ENCODE measurements at places on chromosomes 5 and 9. TPM values are rescaled to one million over a fixed set of nuclear protein-coding genes. Genes with fewer than 3 reads are reported as not detected.

ASTN2 gene
- 4.2 TPM for polyA plus RNA-seq

CCDC152 gene
- 2.5 TPM for polyA plus RNA-seq

DMRT2 gene
- polyA plus RNA-seq, result 0.10 TPM

CLK4 gene
- 28.4 TPM for polyA plus RNA-seq

ENC1 gene
- polyA plus RNA-seq, result 40.4 TPM

RXFP3 gene
- not detected for polyA plus RNA-seq

TBC1D2 gene
- polyA plus RNA-seq, result 1.7 TPM

PLAC8L1 gene
- not detected for polyA plus RNA-seq

ECSCR gene
- 43.5 TPM for polyA plus RNA-seq

INSL4 gene
- polyA plus RNA-seq, result not detected

IL17B gene
- polyA plus RNA-seq, result 1.7 TPM

IL4 gene
- not detected for polyA plus RNA-seq

ACOT12 gene
- polyA plus RNA-seq, result not detected

EDIL3 gene
- polyA plus RNA-seq, result 8.9 TPM

SLC6A3 gene
- polyA plus RNA-seq, result 0.56 TPM

MOB3B gene
- polyA plus RNA-seq, result 16.3 TPM

SLIT3 gene
- 10.3 TPM for polyA plus RNA-seq

QRFP gene
- not detected for polyA plus RNA-seq

PCDHB4 gene
- 5.0 TPM for polyA plus RNA-seq

MAMDC2 gene
- 25.9 TPM for polyA plus RNA-seq

MAMDC4 gene
- polyA plus RNA-seq, result 0.15 TPM

TRIM14 gene
- 24.0 TPM for polyA plus RNA-seq

SMIM33 gene
- polyA plus RNA-seq, result not detected

C9orf152 gene
- polyA plus RNA-seq, result 0.07 TPM

NR2F1-AS1 gene
- polyA plus RNA-seq, result 20.7 TPM

RGS7BP gene
- polyA plus RNA-seq, result 1.9 TPM

PCDHB9 gene
- 3.3 TPM for polyA plus RNA-seq

GFI1B gene
- not detected for polyA plus RNA-seq

MARVELD2 gene
- 0.30 TPM for polyA plus RNA-seq

FNIP1 gene
- polyA plus RNA-seq, result 7.2 TPM

BNC2 gene
- 36.1 TPM for polyA plus RNA-seq

PCDHB16 gene
- polyA plus RNA-seq, result 4.2 TPM

EPB41L4B gene
- 14.0 TPM for polyA plus RNA-seq

NDUFS4 gene
- polyA plus RNA-seq, result 145 TPM

MACROH2A1 gene
- polyA plus RNA-seq, result 139 TPM

ARSI gene
- polyA plus RNA-seq, result 0.63 TPM

SLC1A3 gene
- polyA plus RNA-seq, result 36.7 TPM

CDX1 gene
- polyA plus RNA-seq, result 0.44 TPM

ANKRD20A1 gene
- 0.54 TPM for polyA plus RNA-seq

CDHR2 gene
- polyA plus RNA-seq, result not detected

PCDHGB4 gene
- 2.1 TPM for polyA plus RNA-seq

KIAA1191 gene
- polyA plus RNA-seq, result 87.5 TPM

PCDHA3 gene
- polyA plus RNA-seq, result 1.1 TPM

LECT2 gene
- not detected for polyA plus RNA-seq

SURF2 gene
- 21.4 TPM for polyA plus RNA-seq

PCDHGB2 gene
- polyA plus RNA-seq, result 1.9 TPM

MRPL41 gene
- 54.8 TPM for polyA plus RNA-seq

INSL6 gene
- polyA plus RNA-seq, result not detected

EQTN gene
- polyA plus RNA-seq, result not detected

LIX1 gene
- polyA plus RNA-seq, result not detected

SLC6A7 gene
- polyA plus RNA-seq, result 0.02 TPM

BTNL9 gene
- 7.0 TPM for polyA plus RNA-seq

PHAX gene
- 63.7 TPM for polyA plus RNA-seq

PTGDS gene
- polyA plus RNA-seq, result 43.1 TPM

SOX30 gene
- 0.15 TPM for polyA plus RNA-seq

SLC22A5 gene
- 10.4 TPM for polyA plus RNA-seq

PCDHGA5 gene
- polyA plus RNA-seq, result 3.2 TPM

GMCL2 gene
- polyA plus RNA-seq, result not detected

SYNPO gene
- polyA plus RNA-seq, result 86.9 TPM
